RKO (cell line): ENCODE measurements at places on chromosomes 3 and 15.

DNA sequence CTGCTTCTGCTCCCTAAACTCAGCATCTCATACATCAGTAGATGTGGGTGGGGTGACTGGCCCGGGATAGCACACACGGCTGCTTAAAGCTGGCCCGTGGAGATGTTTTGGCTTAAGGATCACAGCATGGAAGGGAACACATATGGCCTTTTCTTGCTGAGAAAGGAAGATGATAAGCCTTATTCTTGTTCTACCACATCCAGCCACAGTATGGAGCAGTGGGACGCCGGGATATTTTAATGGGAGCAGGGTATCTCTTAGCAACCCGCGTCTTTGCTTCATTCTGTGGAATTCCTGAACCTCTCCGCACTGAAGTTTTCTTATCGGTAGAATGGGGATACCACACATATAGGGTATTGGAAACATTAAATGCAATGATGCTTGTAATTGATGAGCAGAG, 94.1 kb upstream of the PROK2 start:
- no peak for DNase-seq

DNA sequence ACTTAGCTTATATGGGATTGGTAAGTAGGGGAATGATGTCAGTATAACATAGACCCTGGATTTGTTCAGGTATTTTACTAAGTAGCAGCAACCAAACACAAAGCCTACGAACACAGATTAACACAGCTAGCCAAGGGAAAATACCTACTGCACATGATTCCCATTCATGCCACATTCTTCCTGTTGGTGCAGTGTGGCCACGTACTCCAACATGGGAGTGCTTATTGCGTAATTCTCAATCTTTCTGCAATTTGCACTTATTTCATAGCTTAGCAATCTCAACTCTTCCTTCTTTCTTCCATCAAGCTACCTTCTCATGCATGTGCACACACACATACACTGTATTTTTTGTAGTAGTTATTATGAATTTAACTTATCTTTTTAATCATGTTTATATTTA, 186.8 kb downstream of the IL5RA start:
- DNase-seq: peak; percentile 0

DNA sequence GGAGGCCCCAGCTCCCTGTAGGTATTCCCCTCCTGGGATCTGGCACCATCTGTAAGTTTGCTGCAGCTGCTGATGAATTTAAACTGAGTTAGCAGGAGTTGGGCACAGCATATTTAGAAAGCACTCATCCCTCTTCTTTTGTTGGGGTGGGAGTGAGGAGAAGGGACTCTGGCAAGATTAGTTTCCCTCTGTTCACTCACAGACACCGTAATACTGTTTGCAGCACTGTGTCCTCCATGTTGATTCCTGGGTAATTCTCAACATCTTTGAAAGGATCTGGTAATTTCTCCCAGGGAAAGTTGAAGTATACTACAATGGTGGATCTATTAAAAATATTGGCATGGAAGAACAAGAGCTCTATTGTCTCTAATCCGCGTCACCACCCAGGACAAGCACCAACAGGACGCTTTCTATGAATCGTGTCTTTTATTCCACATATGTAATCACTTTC, 173.3 kb downstream of the RBMS3 start:
- no peak for DNase-seq

DNA sequence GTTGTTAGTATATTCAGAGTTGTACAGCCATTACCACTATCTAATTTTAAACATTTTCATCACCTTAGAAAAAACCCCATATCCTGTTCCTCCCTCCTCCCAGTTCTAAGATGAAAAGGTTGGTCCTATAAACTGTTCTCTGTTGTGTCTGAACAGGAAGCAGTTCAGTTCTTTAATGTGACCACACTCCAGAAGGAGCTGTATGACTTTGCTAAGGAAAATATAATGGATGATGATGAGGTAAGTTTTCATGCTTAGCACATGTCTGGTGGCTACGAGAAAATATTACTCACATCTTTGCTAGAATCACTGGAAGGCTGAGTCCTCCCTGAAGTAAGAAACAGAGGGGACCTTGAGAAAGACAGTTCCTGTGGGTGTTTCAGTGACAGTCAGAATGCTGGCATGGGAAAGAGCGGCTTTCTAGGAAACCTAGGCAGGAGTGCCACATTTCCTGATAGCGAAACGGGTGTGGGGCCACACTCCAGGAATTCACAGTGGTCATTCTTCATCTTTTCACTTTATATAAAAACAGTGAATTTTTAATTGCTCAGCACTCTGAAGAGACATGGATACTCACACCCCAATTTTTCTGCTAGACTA, 20.3 kb downstream of the CRTAP start:
- DNase-seq: peak; percentile 43

DNA sequence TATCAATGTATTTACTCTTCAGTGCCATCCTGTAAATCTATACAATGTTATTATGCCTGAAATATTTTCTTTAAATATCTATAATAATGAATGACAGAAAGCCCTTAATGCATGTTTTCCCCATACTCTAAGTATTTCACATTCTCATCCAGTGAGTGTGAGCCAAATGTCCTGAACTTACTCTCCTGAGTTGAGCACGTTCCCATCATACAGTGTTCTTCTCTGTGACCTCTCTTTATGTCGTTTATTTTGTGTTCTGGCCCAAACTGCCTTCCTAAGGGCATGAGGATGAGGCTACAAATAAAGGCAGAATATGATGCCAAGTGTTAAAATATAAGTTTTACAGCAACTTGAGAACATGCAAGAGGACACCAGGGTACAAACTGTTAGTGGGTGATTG, 3.3 kb downstream of the OSBPL10 start:
- DNase-seq: no peak

DNA sequence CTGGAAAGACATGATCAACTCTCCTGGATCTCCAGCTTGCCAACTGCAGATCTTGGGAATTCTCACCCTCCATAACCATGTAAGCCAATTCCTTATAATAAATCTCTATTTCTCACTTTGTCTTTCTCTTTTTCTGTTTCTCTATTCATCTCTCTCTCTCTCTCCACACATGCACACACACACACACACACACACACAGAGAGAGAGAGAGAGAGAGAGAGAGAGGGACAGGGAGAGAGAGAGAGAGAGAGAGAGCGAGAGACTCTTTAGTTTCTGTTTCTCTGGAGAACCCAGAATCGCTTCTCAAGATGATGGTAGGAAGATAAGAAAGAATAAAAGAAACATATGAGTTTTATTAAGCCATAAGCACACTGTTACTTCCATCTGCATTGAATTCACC, 111.9 kb downstream of the BCHE start:
- DNase-seq: no peak

DNA sequence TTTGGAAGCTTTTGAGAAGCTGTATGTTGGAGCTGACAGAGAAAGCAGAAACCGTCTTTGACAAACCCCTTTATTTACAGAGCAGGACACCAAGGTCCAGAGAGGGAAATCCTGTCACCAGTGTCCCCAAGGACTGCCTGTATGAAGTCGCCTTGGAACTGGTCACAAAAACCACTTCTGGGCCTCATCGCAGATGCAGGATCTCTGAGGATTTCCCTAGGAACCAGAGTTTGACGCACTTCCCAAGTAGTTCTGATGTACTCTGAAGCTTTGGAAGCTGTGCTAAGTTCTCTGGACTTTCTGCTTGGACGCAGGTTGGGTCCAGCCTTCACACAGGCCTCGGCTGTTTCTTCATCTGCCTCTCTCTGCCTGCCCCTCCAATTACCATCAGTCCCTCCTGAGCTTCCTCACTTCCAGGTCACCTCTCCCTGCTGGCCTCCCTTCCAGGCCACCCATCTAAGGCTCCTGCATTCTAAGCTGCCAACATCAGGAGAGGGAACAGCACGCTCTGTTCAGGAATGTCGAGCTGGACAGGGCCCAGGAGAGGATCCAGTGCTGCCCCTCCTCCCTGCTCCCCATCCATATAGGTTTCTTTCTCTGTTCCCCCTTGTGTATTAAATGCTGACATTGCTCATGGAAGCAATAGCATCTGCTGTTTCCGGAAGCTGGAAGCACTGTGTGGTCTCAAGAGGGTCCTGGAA, 270.8 kb downstream of the OPA1 start:
- no peak for DNase-seq

DNA sequence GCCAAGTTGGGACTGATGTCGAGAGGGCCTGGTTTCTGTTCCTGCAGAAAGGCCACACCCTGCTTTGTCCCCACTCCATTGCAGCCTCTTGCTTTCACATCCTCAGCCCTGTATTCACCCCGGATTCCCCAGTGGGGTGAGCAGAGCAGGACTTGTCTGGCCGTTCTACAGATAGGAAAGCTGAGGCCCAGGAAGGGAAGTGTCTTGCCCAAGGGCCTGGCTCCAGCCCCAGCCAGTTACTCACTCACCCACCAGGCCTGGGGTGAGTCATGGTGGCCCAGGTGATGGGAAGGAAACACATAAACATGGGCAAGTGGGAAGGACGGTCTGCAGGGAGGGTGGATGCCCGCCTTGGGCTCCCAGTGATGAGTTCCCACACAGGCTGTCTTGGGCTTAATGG, 6.1 kb upstream of the DUSP7 start:
- peak; percentile 81 for DNase-seq

GRCh38 chr3:107676469-107677309, 153.9 kb downstream of the BBX start:
- peak; percentile 74 for DNase-seq

DNA sequence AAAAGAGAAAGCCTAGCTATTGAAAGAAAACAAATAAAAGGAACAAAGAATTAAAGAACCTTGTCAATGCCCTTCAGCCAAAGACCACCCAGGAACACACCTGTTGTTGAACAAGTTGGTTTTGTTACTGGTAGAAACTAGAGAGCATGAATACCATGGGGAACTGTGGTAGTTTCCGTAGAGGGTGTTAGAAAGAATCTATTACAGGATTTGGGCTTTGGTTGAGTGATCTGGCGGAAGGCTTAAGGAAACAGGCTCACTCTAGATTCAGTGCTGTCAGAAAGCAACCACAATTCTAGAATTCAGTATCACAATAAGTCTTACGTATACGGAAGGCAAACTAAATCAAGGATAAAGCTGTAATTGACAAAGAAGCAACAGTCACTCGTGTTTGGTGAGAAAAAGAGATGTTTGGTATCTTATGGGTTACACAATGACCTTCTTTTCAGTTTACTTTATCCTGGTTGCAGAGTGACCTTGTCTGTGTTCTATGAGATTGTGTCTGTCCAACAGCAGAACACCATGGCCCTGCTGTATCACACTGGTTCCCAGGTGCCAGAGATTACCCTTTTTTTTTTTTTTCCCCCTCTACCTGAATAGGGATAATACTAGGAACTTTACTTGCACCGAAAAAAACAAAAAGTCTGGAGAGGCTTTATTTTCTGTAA, 265.9 kb downstream of the SHQ1 start:
- no peak for DNase-seq

- no peak for DNase-seq
These were observed 165.1 kb downstream of the APBA2 start for GRCh38 chr15:29050870-29051269.

DNA sequence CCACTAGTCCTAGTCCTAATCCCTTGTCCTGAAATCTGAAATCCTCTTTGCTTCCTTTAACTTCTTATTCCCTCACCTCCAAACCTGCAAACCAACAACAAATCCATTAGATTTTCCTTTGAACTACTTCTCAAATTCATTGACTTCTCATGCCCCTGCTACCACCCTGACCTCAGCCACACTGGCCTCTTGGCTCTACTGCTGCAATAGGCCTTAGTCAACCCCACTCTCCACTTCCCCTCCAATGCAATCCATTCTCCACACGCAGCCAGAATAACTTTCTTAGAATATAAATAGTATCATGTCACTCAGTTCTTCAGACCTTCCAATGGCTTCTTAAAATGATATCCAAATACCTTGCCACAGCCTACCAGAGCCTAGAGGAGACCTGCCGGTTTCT, 131.1 kb upstream of the GADL1 start:
- DNase-seq: no peak

DNA sequence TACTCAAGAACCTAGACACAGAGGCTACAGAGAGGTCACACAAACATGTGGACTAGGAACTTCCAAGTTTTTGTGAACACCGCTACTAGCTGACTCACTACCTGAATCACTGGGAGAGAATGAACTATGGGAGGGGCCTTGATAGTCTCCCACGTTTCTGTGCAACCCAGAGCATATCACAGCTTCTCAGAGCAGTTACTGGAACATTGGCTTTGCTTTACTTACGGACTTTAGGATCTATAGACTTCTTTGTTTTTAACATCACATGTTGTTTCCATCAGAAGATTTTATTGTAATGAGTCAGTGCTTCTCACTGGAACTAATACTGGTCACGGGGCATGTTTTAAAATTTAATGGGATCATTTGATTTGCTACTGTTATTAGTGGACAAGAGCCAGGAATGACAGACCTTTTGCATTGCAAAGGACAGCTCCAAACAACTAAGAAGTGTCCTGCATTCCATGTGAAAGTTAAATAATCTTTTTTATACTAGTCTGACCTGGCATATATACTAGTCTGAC, 35.6 kb downstream of the RTP4 start:
- DNase-seq: peak; percentile 79

GRCh38 chr15:88118035-88118434, 138.5 kb downstream of the NTRK3 start:
- DNase-seq: no peak

DNA sequence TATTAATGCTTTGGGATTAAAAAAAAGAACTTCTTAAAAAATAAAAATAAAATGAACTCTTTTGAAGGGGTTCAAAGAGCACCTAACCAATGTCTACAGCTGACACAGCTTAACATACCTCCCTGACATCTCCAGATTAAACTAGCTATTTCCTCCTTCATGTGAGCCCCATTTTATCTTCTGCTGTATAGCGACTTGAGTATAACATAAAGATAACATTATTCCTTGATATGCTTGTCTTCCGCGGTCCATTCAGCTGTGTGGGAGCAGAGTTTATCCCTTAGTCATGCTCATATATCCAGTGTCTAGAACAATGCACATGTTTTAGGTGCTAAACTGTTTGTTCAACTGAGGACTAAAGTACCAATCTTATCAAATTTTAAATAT, 7.8 kb upstream of the CHRM5 start:
- DNase-seq: no peak

DNA sequence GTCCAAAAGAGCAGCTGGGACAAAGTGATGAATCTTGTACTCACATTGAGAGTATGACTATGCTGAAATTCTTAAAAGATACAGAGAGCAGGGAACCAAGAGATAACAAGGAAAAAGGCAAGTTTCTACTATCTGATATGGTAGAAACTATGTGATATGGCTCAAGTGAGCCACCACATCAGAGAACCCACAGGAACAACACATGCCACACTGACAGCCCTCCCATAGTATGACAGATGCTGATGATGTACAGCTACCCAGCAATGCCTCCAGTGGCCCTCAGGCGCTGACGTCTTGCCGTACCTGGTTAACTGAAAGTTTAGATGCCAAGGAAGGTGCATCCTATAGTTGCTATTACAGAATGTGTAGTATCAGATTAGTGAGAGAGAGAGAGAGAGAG, 42.4 kb downstream of the CHAC1 start:
- no peak for DNase-seq

DNA sequence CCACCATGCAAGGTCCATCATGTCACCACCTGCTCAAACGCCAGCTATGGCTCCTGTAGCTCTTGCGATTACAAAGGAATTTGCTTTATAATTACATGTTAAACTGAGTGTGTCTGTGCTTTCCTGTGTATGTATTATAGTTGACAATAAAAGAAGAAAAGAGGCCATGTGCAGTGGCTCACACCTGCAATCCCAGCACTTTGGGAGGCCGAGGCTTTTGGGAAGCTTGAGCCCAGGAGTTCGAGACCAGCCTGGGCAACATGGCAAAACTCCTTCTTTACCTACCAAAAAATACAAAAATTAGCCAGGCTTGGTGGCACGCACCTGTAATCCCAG, 27.0 kb downstream of the ATRIP start:
- DNase-seq: no peak

GRCh38 chr15:80160570-80161156, 7.9 kb downstream of the FAH start:
- peak; percentile 85 for DNase-seq
